Small intestine (tissue), 16 donors: ENCODE measurements at places on chromosomes 12 and 14. TPM values are rescaled to one million over a fixed set of nuclear protein-coding genes. Genes with fewer than 3 reads are reported as not detected.

GRCh38 chr12:49131894-49132461, 783 bp upstream of the TUBA1B start:
- peaks cover 26% of the 10 kb centered on the region for H3K36me3 ChIP-seq
- peak; percentile 27 for DNase-seq
- H3K4me3 ChIP-seq, result peak overlapping the region; percentile 89
- H3K4me1 ChIP-seq, result peaks cover 21% of the 10 kb centered on the region
- peak overlapping the region; percentile 65 for H3K27ac ChIP-seq

DNA sequence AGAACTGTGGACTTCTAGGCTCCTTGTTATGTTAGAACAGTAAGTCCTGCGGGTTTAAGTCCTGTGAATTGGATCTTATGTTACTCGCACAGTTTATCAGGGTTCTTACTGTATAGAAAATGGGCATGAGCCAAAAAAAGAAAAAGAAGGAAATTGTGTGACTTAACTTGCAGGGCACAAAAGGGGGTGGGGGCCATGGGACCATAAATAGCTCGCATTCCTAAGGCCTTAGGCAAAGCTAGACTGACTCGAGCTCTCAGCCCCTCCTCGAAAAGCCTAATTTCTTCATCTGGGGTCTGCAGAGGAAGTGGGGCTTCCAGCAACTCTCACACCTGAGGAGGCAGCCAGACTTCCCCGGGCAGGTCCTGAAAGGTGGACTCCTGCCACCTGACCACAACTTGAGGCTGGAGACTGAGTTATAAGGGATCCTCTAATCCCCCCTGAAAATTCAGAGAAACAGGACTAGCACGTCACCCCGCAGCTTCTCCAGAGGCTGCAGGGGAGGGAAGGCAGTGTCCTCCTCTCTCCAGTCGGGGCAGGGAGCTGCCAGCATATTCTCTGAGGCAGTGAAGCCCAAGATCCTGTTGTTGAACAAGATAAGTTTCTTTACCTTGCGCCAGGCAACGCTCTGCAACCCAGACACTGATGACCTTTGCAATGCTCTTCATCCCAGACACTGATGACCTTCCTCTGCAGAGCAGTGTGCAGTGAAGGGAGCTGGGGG, 280.5 kb downstream of the PCNX1 start:
- DNase-seq, result peak; percentile 17
- H3K4me3 ChIP-seq, result no peak overlapping the region
- no peaks in the 10 kb centered on the region for H3K36me3 ChIP-seq
- H3K27me3 ChIP-seq, result no peaks in the 10 kb centered on the region

- H3K36me3 ChIP-seq, result peaks cover 7% of the 10 kb centered on the region
- H3K4me3 ChIP-seq, result peak overlapping the region; percentile 84
- peak overlapping the region; percentile 94 for H3K27ac ChIP-seq
- DNase-seq, result peak; percentile 84
- no peaks in the 10 kb centered on the region for H3K27me3 ChIP-seq
- peaks cover 2% of the 10 kb centered on the region for H3K4me1 ChIP-seq
These were observed 624 bp upstream of the PWP1 start for GRCh38 chr12:107684990-107685359.

FLRT2 gene
- polyA plus RNA-seq, result not detected

DNA sequence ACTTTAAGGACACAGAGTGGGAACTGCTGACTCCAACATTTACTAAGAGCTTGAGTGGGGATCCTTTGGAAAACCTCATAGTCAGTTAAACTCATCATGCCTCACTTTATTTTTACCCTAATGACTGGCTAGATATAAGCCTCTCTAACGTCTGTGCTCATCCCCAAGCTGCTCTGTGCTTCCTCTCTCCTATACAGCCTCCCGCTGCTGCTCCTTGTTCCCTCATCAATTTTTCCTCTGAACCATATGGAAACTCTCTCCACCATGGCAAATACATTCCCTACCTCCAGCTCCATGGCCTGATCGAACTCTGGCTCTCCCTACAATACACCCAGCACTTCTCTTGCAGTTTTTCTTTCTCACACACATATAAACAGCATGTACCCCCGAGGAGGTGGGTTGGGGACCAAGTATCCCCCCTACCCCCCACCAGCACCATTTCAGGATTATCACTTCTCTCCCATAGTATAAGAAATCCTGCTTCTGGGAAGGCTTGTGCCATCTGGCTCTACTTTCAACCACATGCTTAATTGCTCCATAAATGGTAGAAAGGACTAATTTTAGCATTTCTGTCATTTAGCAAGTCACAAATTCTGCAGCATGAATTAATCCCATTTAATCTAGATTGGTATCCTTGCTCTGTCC, 39.2 kb upstream of the DYRK2 start:
- no peak overlapping the region for H3K27ac ChIP-seq
- H3K27me3 ChIP-seq, result no peaks in the 10 kb centered on the region
- no peak for DNase-seq
- H3K4me3 ChIP-seq, result no peak overlapping the region
- H3K36me3 ChIP-seq, result no peaks in the 10 kb centered on the region

GRCh38 chr12:45389426-45389825, 173.5 kb downstream of the ANO6 start:
- DNase-seq, result no peak
- H3K4me1 ChIP-seq, result no peaks in the 10 kb centered on the region
- peaks cover 33% of the 10 kb centered on the region for H3K36me3 ChIP-seq
- H3K27me3 ChIP-seq, result no peaks in the 10 kb centered on the region
- no peak overlapping the region for H3K27ac ChIP-seq
